ENCODE measurements at places on chromosomes 13 and 19.

GRCh38 chr13:28579322-28579721 lies 79.6 kb upstream of the POMP start:
- peak; percentile 40 for DNase-seq

GRCh38 chr19:44903602-44904425 lies 1.8 kb upstream of the APOE start:
- DNase-seq = peak; percentile 89

- DNase-seq = no peak
Observed at GRCh38 chr13:52137489-52137888, 8.6 kb upstream of the NEK5 start.

DNA sequence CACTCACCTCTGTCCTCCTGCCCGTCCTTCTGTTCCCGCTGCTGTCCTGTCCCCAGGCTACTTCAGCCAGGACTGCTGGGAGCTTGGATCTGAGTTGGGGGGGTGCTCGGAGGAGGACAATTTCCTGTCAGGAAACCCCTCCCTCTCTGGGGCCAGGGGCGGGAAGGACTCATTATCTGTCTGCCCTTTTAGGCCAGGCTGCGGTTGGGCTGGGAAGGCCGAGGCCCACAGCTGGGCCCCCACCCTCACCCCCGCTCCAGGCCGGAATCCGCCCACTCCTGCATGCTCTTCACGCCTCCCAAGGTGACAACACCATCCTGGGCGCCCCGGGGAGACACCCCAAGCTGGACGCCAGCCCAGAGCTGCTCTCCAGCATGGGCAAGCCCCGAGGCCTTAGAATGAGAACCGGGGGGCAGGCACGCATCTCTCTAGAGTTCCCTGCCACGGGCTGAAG lies at the start of gene EXOC3L2:
Gene EXOC3L2 (minus strand): TSS at position 74 of the 454 bp plus-strand sequence. CDS start 6,362 bp downstream, outside the sequence.
- DNase-seq = no peak

DNA sequence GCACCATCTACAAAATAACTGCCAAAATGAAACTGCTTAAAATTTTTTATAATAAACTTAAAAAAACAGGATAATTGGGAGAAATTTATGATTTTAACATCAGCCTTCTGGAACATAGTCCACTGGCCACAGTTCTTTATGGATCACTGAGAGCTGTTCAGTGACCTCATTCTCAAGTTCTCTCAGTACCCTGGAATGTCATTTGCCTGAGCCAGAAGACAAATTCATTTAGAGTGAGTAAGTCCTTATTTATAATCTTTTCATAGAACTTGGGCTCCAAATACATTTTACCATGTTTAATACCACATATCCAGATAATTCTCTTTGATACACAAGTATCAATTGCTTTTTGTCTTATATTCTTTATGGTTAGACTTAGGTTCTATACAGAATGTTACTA lies 87.6 kb downstream of the CAB39L start:
- no peak for DNase-seq

GRCh38 chr13:109336730-109337129 lies 449.7 kb downstream of the IRS2 start:
- DNase-seq = no peak

DNA sequence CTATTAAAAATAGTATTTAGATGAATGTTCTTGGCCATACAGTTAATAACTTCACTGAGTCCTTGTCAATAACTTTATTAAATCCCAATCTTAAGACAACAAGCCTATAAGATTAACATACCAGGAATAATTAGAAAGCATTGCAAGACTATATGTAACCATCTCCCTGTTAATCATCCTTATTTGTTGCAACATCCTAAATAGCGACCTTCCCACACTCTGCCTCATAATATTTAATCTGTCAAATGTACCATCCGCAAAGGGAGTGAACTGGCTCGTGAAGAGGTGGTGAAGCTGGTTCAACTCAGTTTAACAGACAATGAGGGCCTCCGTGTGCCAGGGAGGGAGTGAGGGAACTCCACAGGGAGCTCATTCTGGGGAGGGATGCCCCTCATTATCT lies 33.9 kb downstream of the KL start:
- no peak for DNase-seq

Data from WTC11 (cell line).